Activated CD8-positive, alpha-beta memory T cell treated with anti-CD3 and anti-CD28 coated beads, Interleukin-2, amount 50 U/mL, for 4 hours (primary cell): ENCODE measurements at places on chromosomes 2 and 18.

- no peak for DNase-seq
These were observed 4.3 kb downstream of the BIN1 start for GRCh38 chr2:127102521-127103242.

DNA sequence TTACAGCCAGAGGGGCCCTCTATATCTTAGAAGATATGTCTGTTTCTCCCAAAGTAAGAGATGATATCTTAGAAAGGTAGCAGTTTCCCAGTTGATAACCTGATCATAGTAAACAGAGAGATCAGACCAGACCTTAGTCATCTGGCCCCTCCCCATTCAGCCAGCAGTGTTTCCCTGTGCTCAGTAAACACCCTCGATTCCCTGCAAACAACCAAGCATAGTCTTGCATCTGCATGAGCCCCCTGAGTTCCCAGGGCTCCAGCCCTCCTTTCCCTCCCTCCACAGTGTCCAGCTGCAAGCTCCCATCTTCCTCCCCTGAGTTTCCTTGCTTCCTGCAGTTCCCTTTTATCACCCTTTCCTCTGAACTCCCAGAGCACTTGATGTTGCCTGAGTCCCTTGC, 20.3 kb downstream of the NRP2 start:
- DNase-seq = no peak

- no peak for DNase-seq
These were observed 31.1 kb upstream of the NETO1 start for GRCh38 chr18:72898870-72899269.

GRCh38 chr2:205245652-205246051, 436.6 kb upstream of the NRP2 start:
- DNase-seq = no peak

- no peak for DNase-seq
These were observed 33.3 kb downstream of the CNGA3 start for GRCh38 chr2:98379311-98380202.

DNA sequence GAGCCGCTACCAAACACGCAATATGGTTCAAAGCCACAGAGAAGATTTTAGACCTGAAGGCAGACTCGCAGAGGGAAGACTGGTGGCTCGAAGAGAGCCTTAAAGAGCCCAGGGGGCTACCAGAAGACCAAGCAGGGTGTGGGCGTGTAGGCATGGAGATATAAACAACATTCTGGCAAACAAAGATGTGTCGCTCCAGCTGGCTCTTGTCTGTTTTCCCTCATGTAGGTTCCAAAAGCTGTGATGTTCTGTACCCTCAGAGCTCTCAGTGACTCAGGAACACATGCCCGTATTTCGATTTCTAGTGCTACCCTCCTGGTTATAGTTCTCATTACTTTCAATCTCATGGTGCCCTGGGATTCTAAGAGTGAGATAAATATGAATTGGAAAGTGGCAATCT, 44.5 kb downstream of the DOCK10 start:
- DNase-seq = no peak

DNA sequence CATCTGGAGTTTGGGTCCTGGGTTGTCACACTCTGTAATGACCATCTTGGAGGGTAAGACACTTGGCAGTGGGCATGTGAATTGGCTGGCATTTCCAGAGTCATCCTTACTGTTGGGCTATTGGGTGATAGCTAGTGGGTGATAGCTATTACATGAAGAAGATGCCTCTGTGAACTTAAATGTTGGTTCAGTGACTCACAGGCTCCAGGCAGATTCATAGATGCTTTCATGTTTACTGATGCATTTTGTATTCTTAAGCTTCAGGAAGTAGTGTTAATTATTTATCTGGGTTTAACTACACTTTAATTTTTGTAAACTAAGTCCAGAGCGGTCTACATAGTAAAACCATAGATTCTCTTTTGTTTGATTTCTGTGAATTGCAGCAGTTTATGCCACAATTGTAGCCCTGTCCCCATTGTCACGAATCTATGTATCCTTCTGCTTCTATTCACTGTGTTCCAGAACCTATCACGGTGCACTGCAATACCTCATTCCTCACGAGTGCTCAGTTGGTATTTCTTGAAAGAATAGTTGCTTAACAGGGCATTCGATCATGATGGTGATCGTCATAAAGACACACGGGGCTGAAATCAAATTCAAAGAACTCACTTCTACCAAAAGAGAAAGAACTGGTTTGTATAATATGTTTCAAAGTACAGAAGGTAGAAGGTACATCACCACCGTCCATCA, 79.7 kb downstream of the GBX2 start:
- no peak for DNase-seq

GRCh38 chr2:15120631-15121030, 440.5 kb downstream of the NBAS start:
- no peak for DNase-seq
